ENCODE measurements at places on chromosomes 7 and 10. TPM values are rescaled to one million over a fixed set of nuclear protein-coding genes. Genes with fewer than 3 reads are reported as not detected.

GNAT3 gene
- total RNA-seq: not detected

POT1 gene
- total RNA-seq: 27.1 TPM

CLDN3 gene
- total RNA-seq: not detected

PON1 gene
- total RNA-seq: not detected

TBL2 gene
- 35.5 TPM for total RNA-seq

LLCFC1 gene
- total RNA-seq: not detected

HYCC1 gene
- total RNA-seq: 64.2 TPM

NUTM2D gene
- total RNA-seq: 3.2 TPM

KIAA1549 gene
- total RNA-seq: 0.32 TPM

CPA1 gene
- total RNA-seq: not detected

VAX1 gene
- total RNA-seq: not detected

LRRD1 gene
- total RNA-seq: not detected

SUV39H2 gene
- total RNA-seq: 19.4 TPM

VGF gene
- 0.20 TPM for total RNA-seq

PILRA gene
- total RNA-seq: 11.8 TPM

CEP55 gene
- 49.4 TPM for total RNA-seq

ABCB4 gene
- not detected for total RNA-seq
